Stimulated activated CD4-positive, alpha-beta T cell treated with anti-CD3 and anti-CD28 coated beads, Interleukin-4, amount 100 ng/mL, for 4 hours (primary cell): ENCODE measurements at places on chromosomes 7 and 10.

DNA sequence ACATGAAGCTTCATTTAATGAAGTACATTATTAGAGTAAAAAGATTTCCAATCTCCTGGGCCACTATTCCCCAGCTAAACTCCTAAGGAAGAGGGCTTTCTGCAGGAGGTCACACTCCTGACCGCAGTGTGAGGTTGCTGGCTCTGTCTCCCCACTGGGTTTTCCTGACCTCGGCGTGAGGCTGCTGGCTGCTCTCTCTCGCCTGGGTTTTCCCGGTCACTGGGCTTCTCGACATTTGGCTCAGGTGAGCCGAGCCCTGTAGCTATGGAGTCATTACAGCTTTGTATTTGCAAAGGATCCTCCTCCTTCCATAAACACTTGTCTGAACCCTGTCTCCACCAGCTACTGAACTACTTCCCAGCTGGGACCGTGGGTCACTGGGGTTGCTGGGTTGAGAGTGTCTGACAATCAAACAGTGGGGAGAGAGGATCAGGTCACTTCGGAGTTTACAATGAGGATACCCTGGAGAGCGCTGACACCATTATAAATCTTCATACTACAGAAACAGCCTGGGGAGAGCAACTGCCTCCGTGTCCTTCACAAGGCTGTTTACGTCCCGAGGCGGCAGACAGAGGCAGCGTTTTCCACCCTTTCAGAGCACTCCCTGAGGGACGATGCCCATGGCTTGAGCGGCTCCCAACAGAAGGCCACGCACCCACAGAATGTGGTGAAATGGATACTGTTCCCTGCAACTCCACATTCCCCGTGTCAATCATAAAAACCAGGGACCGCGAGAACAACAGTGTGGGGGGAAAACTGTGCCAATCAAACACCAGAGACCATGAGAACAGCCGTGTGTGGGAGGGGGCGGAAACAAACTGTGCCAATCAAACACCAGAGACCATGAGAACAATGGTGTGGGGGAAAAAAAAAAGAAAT lies 226.2 kb downstream of the ZMYND11 start:
- no peak for DNase-seq

- peak; percentile 57 for DNase-seq
These were observed 882 bp upstream of the LRRC61 start for GRCh38 chr7:150322114-150322832.

DNA sequence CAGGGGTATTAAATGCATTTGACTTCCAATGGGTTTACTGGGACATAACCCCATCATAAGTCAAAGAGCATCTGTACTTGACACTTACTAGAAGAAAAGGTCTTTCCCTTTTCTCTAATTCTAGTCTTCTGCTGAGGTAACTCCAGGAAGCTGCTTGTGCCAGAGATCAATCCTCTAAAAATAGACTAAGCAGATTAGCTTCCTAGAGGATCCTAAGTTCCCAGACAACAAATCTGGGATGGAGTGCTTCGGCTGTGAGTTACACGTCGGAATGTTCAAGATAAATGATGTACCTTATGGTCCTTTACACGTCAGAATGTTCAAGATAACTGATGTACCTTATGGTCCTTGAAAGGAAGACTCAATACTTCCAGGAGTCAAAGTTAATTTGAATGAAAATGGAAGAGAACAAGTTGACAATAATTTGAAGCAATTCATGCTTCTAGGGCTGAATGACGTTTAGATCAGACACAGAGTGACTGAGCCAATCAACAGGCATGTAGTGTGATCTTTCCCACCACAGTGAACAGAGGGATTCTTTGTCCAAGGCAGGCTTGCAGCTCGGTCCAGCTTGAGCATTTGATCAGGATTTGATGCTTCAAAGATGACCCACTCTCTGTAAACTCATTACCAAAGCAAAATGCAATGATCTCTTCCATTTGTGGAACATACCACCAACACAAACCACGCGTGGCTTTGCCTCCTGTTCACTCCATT lies 63.8 kb downstream of the SLC37A3 start:
- no peak for DNase-seq

DNA sequence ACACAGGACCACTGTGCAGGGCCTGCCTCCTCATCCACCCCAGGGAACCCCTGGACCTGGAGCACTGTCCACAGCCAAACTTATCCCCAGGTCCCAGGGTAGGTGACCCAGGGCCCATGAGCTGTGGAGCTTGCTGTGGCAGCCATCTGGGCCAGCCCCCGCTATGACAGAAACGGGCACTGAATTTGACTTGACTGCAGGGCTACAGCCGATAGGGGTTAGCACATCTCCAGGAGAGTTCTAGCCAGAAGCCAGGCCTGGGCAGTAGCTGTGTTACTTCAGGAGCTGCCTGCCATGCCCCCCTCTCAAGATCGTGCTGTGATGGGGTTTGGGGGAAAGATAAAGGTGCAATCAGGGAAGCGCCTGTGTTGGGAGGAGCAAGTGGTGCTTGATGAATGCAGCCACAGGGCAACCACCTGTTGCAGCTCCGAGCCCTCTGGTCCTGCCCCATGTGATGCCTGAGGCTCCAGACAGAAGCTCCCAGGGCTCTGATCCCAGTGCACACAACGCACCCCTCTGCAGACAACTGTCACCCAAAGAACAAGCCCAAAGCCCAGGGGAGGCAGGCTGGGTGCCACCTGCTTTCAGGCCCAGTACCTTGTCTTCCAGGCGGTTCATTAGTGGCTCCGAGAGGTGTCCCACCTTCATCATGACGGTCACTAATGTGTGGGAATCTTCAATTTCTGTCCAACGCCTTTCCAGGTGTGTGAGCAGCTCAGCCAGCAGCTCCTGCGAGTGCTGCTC lies 6.5 kb downstream of the TBRG4 start:
- DNase-seq = no peak

GRCh38 chr10:98795467-98795866 lies 348.7 kb upstream of the HPS1 start:
- no peak for DNase-seq

DNA sequence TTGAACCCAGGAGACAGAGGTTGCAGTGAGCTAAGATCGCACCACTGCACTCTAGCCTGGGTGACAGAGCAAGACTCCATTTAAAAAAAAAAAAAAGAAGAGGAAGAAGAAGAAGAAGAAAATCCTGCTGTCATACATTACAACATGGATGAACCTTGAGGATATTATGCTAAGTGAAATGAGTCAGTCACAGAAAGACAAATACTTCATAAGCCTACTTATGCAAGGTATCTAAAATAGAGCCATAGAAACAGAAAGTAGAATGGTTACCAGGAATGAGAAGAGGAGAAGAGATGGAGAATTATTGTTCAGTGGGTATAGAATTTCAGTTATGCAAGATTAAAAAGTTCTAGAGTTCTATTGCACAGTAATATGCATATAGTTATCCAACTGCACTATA lies 466.5 kb downstream of the PLXNA4 start:
- DNase-seq = no peak

GRCh38 chr10:21172930-21173801 lies 276.1 kb upstream of the NEBL start:
- no peak for DNase-seq

DNA sequence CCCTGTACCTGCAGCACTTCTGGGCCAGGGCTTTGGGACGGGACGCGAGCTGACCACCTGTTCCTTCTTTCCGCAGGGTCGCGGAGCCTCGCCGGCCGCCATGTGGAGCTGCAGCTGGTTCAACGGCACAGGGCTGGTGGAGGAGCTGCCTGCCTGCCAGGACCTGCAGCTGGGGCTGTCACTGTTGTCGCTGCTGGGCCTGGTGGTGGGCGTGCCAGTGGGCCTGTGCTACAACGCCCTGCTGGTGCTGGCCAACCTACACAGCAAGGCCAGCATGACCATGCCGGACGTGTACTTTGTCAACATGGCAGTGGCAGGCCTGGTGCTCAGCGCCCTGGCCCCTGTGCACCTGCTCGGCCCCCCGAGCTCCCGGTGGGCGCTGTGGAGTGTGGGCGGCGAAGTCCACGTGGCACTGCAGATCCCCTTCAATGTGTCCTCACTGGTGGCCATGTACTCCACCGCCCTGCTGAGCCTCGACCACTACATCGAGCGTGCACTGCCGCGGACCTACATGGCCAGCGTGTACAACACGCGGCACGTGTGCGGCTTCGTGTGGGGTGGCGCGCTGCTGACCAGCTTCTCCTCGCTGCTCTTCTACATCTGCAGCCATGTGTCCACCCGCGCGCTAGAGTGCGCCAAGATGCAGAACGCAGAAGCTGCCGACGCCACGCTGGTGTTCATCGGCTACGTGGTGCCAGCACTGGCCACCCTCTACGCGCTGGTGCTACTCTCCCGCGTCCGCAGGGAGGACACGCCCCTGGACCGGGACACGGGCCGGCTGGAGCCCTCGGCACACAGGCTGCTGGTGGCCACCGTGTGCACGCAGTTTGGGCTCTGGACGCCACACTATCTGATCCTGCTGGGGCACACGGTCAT lies 13.3 kb downstream of the GPR146 start:
- no peak for DNase-seq

DNA sequence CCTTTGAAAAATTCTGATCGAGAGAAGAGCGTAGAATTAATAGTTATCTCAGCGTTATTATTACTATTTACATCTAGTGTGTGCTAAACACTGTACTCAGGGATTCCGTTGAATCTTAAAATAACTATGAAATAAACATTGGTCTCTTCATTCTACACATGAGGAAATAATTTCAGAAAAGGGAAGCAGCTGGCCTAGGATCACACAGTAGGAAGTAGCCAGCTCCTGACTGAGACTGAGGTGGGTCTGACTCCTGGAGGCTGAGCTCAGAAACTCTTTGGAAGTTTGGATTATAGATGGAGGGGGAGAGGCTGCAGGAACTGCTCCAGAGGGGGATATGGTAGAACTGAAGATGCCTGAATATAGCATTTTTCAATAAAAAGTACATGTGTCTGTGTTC lies 183.9 kb upstream of the WDR11 start:
- no peak for DNase-seq

- DNase-seq = no peak
These were observed 72.3 kb downstream of the AMZ1 start for GRCh38 chr7:2760098-2760889.

DNA sequence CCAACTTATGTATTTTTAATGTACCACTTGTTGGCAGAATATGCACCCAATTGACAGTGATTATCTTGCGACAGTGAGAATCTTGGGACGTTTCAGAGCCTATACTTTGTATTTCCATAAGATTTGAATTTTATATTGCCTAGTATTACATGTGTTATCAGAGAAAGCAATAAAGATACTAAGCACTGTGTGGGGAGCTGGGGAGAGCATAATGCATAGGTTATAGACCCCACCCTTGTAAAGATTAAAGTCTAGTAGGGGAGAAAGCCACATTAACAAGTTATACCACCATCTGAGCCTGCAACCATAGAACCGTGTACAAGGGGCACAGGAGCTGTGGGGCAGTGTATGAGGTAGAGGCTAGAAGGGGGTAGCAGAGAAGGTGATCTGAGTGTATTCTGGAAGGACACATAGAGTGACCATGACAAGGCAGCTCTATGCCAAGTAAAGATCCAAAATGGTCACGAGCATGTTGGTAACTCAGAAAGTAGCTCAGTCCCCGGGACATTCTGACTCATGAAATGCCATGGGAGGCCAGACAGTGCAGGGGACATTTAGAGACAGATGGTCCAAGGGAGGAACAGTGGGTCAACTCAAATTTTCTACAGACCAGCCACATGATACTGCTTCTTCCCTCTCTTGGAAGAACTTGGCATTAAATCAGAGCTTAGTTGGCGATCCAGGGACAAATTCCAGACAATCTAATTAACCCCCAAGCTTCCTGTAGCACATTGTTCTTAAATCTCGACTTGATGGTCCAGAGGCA lies 84.5 kb downstream of the ADRA2A start:
- DNase-seq = no peak

- DNase-seq = no peak
These were observed 222.0 kb upstream of the IMMP2L start for GRCh38 chr7:111784296-111784695.

GRCh38 chr7:124879103-124879502 lies 50.5 kb downstream of the POT1 start:
- no peak for DNase-seq

- no peak for DNase-seq
These were observed 8.8 kb downstream of the LIMK1 start for GRCh38 chr7:74092321-74092963.

DNA sequence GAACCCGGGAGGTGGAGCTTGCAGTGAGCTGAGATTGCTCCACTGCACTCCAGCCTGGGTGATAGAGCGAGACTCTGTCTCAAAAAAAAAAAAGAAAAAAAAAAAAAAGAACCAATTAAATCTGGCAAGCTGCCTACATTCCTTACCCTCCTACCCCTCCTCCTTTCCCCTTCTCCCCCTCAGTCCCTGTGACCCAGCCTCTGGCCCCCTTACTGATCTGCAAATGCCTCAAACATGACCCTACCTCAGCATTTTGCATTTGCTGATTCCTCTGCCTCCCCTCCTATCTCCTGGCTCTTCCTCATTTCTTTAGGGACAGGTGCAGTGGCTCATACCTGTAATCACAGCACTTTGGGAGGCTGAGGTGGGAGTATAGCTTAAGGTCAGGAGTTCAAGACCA lies 19.3 kb downstream of the CDHR3 start:
- DNase-seq = no peak

- no peak for DNase-seq
These were observed 186.8 kb downstream of the USP6NL start for GRCh38 chr10:11424456-11425295.

DNA sequence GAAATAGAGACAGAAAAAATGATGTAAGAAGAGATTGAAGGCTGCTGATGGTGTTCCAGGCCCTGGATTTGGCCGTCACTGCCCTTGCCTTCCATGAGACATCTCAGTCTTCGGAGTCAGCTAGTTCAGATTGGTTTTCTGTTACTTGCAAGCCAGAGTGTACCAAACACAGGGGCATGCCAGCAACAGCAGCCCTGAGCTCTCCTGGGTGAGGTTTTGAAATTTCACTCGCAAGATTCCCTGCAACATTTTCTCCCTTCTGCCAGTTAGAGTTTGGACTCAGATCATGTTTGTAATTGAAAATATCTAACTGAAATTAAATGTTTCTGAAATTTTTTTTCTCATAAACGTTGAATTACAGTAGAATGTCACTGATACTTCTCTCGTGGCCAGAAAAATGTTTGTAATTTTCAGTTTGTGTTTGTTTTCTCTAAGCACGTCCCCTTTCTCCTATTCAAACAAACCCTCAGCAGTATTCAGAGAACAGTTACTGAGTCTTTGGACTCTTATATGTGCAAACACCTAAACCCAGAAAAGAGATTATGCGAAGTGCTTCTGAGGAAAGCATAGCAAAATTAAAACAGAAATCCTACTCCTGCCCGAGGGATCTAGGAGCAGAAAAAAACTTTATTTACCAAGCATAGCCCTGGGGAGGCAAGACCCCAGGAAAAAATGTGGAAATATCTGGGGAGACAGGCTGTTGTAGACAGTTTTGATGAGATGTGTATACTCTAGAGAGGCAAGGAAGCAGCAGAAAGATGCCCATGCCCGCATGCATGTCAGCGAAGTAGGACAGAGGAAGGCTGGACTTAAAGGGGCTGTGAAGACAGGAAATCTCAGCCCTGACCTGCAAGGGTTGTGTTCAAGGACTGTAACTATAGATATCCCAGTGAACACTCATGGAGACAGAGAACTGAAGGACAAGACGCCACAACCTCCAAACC lies 43.0 kb upstream of the NAMPT start:
- no peak for DNase-seq

- DNase-seq = no peak
These were observed 88.8 kb upstream of the RET start for GRCh38 chr10:42988069-42988468.
